ENCODE measurements at places on chromosomes 1 and 21.

DNA sequence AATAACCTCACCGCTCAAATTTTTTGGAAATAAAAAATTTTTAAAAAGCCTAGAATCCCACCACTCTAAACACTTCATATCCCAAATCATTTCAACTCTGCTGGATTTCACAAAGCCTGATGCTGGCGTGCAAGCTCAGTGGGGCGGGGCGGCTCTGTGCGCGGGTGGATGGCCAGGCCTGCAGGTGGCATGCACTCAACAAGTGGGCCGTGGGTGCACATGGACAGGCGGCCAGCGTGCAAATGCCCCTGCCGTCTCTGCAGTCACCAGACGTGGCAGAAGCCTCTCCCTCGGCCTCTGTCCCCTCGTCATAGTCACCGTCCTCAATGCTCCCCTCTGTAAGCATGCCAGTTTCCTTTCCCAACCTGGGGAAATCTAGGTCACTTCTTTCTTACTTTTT, 6.6 kb upstream of the PDE9A start:
- peaks cover 52% of the 10 kb centered on the region for H3K27me3 ChIP-seq
- H3K4me1 ChIP-seq: no peaks in the 10 kb centered on the region
- no peaks in the 10 kb centered on the region for H3K36me3 ChIP-seq
- DNase-seq: no peak
- H3K4me3 ChIP-seq: no peak overlapping the region
- no peak overlapping the region for H3K27ac ChIP-seq

DNA sequence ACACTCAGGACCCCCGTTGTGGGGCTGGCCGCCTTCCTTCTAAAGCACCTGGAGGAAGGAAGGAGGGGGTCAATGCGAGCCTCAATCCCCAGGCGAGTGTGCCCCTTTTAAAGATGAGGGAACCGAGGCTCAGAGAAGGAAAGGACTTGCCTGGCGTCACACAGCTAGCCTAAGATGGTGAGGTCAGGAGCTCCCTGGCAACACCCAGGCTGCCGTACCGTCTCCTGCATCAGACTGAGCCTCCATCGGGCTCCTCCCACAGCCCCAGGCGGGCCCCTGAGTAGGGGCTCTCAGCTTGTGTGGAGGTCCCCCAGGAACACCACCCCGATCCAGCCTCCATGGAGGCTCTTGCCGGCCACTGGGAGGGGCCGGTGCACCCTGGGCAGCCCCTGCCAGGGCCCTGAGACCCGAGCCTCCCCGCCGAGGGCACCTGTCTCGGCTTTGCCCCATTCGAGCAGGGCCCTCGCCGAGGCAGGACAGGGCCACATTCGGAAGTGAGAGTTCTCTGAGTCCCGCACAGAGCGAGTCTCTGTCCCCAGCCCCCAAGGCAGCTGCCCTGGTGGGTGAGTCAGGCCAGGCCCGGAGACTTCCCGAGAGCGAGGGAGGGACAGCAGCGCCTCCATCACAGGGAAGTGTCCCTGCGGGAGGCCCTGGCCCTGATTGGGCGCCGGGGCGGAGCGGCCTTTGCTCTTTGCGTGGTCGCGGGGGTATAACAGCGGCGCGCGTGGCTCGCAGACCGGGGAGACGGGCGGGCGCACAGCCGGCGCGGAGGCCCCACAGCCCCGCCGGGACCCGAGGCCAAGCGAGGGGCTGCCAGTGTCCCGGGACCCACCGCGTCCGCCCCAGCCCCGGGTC, at the start of gene AIRE:
TSS of gene AIRE (plus strand) at position 739 of the 855 bp plus-strand sequence. CDS start 131 bp downstream, outside the sequence.
- H3K36me3 ChIP-seq: peaks cover under 1% of the 10 kb centered on the region
- H3K4me1 ChIP-seq: no peaks in the 10 kb centered on the region

- no peaks in the 10 kb centered on the region for H3K36me3 ChIP-seq
- H3K27ac ChIP-seq: no peak overlapping the region
- no peaks in the 10 kb centered on the region for H3K4me1 ChIP-seq
- no peaks in the 10 kb centered on the region for H3K27me3 ChIP-seq
- no peak for DNase-seq
- H3K4me3 ChIP-seq: no peak overlapping the region
These were observed 23.5 kb downstream of the RNF223 start for GRCh38 chr1:1050577-1051052.

GRCh38 chr21:37458669-37459276, 92.2 kb downstream of the DYRK1A start:
- H3K4me3 ChIP-seq: peak overlapping the region; percentile 55
- DNase-seq: no peak
- peak overlapping the region; percentile 92 for H3K27ac ChIP-seq
- H3K27me3 ChIP-seq: no peaks in the 10 kb centered on the region
- H3K4me1 ChIP-seq: peaks cover 65% of the 10 kb centered on the region
- peaks cover 29% of the 10 kb centered on the region for H3K36me3 ChIP-seq

GRCh38 chr21:41508415-41509144, 622 bp upstream of the TMPRSS2 start:
- no peak overlapping the region for H3K4me3 ChIP-seq
- no peak for DNase-seq
- peaks cover 62% of the 10 kb centered on the region for H3K27me3 ChIP-seq
- H3K4me1 ChIP-seq: no peaks in the 10 kb centered on the region

DNA sequence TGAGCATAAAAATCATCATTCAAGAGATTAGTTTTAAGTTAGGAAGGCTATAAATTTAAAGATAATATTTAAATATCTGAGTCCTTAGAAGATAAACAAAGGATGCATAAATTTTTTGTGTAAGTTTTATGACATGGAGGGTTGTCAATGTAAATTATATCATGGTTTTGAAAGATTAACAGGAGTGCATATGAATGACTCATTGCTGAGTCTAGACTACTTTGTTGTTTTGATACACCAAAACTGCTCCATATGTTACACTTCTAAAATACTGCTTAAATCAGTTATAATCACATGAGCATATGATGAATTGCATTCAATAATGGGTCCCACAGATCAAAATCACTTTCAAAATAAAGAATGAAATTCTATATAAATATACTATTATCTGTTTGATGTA, 312.5 kb downstream of the KCNT2 start:
- no peak overlapping the region for H3K4me3 ChIP-seq
- DNase-seq: no peak
- no peaks in the 10 kb centered on the region for H3K36me3 ChIP-seq
- H3K4me1 ChIP-seq: no peaks in the 10 kb centered on the region

DNA sequence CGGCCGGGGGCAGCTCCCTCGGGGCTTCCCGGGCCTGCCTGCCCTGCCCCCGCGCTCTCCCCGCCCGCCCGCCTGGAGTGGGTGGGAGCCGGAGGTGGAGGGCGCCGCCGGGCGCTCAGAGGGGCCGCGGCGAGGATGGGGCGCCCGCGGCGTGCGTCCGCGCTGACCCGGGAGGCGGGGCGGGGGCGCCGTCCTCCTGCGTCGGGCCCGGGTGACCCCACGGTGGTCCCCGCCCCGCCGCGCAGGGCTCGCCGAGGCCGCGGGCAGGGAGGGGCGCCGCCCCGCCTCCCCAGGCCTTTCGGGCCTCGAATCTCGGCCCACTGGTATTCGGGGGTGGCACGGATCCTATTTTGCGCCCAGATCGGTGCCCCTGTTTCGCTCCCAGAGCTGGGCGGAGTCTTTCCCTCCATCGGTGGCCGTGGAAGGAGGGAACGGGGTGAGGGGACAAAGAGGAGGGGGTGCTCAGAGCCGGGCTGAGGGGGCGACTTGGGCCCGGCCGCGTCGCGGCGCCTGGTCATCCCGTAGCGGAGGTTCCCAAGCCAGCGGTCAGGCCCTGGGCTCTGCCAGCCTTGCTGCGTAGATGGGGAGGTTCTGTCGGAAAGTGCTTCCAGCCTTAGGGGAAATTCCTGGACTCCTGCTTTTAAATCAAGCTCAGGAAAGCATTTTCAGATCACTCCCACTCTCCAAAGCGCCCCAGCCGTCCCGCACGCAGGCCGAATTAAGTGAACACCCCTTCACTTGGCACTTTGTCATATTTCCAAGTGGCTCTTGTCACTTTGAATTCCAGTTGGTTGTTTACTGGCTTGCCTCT, 545 bp downstream of the PATJ start:
- H3K36me3 ChIP-seq: peaks cover 5% of the 10 kb centered on the region
- H3K27me3 ChIP-seq: no peaks in the 10 kb centered on the region
- no peak for DNase-seq
- peak overlapping the region; percentile 20 for H3K27ac ChIP-seq

GRCh38 chr1:43545695-43546387, 15.2 kb downstream of the PTPRF start:
- H3K27ac ChIP-seq: no peak overlapping the region
- H3K36me3 ChIP-seq: peaks cover 6% of the 10 kb centered on the region
- H3K4me3 ChIP-seq: no peak overlapping the region
- peaks cover 38% of the 10 kb centered on the region for H3K27me3 ChIP-seq

GRCh38 chr1:38891753-38892152, 10.4 kb upstream of the GJA9 start:
- no peaks in the 10 kb centered on the region for H3K27me3 ChIP-seq
- H3K4me1 ChIP-seq: no peaks in the 10 kb centered on the region
- no peak for DNase-seq
- H3K36me3 ChIP-seq: no peaks in the 10 kb centered on the region
- no peak overlapping the region for H3K4me3 ChIP-seq

DNA sequence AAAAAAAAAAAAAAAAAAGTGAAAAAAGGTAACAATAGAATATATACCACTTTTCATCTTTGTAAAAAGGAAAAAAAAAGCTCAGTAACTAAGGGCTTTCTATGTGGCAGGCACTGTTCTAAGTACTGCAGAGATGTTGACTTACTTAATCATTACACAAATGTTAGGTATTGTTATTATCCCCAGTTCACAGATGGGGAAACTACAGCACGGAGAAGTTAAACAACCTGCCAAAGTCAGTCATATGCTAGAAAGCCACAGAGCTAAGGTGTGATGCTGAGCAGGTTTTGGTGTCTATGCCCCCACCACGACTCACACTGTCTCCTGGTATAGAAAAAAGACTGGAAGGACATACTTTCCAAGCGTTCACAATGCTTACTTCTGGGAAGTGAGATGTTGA, 6.6 kb upstream of the PNRC2 start:
- no peak overlapping the region for H3K4me3 ChIP-seq
- DNase-seq: no peak
- H3K4me1 ChIP-seq: peaks cover under 1% of the 10 kb centered on the region

- no peak for DNase-seq
- H3K4me1 ChIP-seq: no peaks in the 10 kb centered on the region
- H3K27ac ChIP-seq: no peak overlapping the region
- H3K4me3 ChIP-seq: no peak overlapping the region
- H3K36me3 ChIP-seq: no peaks in the 10 kb centered on the region
These were observed 124.2 kb downstream of the KCNJ6 start for GRCh38 chr21:37792046-37792445.

- no peaks in the 10 kb centered on the region for H3K36me3 ChIP-seq
- H3K4me1 ChIP-seq: no peaks in the 10 kb centered on the region
- no peak overlapping the region for H3K27ac ChIP-seq
- peaks cover 40% of the 10 kb centered on the region for H3K27me3 ChIP-seq
- H3K4me3 ChIP-seq: no peak overlapping the region
- no peak for DNase-seq
These were observed 128.9 kb upstream of the DNAH14 start for GRCh38 chr1:224800486-224801119.

DNA sequence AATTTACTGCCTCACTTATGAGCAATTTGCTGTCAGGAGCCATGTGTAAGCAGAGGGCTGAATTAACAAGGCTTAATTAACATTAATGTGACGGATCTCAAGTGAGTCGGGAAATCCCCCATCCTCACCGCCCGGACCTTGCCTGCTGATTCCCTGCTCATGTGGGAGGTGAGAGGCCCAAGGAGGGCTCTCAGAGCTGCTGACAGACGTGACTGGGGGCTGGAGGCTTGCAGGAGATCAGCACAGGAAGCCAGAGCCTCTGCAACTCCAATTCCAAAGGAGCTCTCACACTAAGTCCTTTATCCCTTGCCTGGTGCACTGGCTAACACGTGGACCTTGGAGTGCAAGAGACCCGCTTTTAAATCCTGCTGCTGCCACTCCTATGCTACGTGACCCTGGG, 19.4 kb downstream of the LRP8 start:
- DNase-seq: no peak
- H3K4me3 ChIP-seq: no peak overlapping the region
- no peaks in the 10 kb centered on the region for H3K27me3 ChIP-seq
- no peak overlapping the region for H3K27ac ChIP-seq

DNA sequence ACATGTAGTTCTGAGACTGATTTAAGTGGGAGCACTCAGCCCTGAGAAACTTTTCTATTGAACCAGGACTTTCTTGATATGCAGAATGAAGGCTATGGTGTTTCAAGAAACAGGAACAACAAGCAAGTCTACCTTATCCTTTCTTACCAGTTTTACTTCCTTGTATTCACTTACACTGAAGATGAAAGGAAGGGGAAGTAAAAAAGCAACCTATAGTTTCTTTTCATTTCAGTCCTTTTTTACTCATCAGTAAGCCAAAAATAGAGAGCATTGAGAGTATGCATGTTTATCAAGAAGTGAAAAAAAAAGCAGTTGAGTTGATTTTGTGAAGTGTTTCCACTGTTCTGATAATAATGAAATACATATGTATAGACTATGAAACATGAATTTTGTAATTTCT, 1010.3 kb downstream of the AMY1C start:
- DNase-seq: no peak
- H3K4me3 ChIP-seq: no peak overlapping the region
- no peaks in the 10 kb centered on the region for H3K36me3 ChIP-seq
- no peaks in the 10 kb centered on the region for H3K27me3 ChIP-seq

DNA sequence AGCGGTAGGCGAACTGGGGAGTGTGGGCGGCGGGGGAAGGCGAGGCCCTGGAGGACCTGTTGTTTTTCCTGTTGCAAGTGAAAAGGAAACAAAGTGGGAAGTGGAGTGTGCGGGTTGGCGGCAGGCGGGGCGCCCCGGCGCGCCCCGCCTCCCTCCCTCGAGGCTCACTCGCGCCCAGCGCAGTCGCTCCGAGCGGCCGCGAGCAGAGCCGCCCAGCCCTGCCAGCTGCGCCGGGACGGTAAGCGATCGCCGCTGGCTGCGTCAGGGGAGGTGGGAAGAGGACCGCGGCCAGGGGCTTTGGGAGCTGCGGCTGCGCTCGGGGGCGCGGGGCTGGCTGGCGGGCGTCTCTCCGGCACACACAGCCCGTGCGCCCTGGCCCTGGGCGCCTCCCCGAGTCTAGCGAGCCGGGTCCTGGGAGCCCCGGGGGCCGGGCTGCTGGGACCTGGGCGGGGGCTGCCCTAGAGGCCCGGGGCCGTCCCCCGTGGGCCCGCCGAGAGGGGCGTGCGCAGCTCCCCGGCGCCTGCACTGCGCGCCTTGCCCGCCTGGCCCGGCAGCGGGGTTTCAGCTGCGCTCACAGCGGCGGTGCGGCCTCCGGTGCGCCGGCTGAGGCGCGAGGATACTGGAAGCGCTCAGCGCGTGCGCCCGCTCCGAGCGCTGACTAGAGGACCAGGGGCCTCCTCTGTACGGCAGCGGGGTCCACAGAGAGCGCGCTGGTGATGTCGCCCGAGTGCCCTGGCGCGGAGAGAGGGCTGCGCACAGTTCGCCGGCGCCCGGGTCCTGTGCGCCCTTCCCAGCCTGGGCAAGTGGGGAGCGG, at the start of gene PIK3CD:
TSS of gene PIK3CD (plus strand) at position 167 of the 814 bp plus-strand sequence. CDS start 58,725 bp downstream, outside the sequence.
- peak within 1 kb of the TSS; percentile 99 for H3K4me3 ChIP-seq
- DNase-seq: peak; percentile 50
- H3K27ac ChIP-seq: peak within 1 kb of the TSS; percentile 98
- no peaks in the 10 kb centered on the region for H3K27me3 ChIP-seq
- peaks cover 43% of the 10 kb centered on the region for H3K36me3 ChIP-seq

GRCh38 chr1:226677027-226678020, 61.8 kb downstream of the ITPKB start:
- H3K27ac ChIP-seq: peak overlapping the region; percentile 99
- H3K27me3 ChIP-seq: no peaks in the 10 kb centered on the region
- peaks cover 100% of the 10 kb centered on the region for H3K4me1 ChIP-seq
- H3K36me3 ChIP-seq: peaks cover 70% of the 10 kb centered on the region
- DNase-seq: peak; percentile 71

Measured in effector memory CD8-positive, alpha-beta T cell (primary cell).